SHP77 treated with DMSO at 0.1 percent for 48 hours (cell line): ENCODE measurements at places on chromosomes 13 and 19.

GRCh38 chr19:38647966-38648768, 718 bp downstream of the ACTN4 start:
- no peak for DNase-seq

- DNase-seq = no peak
Measured at GRCh38 chr19:16454351-16454918, 17.3 kb downstream of the EPS15L1 start.

GRCh38 chr13:79626924-79627323, 146.0 kb downstream of the NDFIP2 start:
- no peak for DNase-seq

DNA sequence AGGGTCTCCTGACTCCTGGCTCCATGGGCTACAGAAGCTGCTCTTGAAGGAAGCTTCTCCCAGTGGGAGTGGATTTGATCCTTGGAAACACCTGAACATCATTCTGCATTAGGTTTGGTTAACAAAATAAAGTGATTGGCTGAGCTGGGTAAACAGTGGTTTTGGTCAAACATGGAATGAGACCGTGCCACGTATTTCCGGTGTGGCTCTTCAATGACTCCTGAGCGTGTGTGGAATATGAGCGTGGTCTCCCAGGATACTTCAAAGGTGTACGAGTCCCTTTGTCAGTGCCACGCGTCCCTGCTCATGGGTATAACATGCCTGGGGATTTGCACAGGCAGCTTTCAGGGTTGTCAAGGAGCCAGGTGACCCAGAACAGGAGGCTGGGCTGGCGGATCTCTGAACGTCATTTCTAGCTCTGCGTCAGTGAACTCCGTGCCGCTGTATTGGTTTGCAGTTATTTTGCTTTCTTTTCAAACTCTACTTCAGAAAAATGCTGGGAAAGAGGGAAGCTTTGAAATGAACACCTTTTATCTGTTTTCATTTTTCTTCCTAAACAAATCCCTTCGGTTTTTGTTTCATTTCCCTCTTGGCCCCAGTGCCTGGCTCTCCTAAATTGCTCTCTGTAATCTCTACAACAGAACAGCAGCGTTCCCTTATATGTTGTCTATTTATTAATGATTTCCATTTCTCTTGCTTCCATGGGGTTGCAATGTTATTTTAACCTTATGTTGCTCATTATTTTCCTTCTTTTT, 26.3 kb upstream of the GJB6 start:
- no peak for DNase-seq

DNA sequence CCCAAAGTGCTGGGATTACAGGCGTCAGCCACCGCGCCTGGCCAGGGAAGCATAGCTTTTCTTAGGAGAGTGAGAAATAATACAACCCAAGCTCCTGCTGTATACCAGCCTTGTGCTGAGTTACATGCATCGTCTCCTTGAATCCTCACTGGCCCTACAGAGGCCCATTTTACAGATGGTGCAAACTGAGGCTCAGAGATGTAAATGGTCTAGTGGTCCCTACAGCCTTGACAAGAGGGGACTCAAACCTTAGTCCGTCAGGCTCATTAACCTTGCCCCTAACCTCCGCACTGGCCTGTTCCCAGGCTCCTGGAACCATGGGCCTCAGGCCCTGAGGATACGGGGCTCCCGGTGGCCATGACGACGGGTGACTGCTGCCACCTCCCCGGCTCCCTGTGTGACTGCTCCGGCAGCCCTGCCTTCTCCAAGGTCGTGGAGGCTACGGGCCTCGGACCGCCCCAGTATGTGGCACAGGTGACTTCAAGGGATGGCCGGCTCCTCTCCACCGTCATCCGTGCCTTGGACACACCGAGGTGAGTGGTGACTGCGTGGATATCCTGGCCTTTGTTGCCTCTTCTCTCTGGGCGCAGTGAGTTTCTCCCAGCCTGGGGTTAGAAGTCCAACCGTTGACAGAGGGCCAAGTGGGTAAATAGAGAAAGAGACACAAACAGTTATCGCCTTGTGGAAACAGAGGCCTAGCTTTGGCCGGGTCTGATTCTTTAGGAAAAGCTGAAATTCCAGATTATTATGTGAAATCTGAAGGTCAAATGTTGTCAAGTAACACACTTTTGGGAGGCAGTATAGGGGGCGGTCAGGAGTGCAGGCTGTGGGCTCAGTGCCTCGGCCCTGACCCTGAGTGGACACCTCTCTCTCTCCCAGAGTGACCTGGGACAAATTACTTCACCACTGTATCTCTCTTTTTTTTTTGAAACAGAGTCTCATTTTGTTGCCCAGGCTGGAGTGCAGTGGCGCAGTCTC, 8.7 kb downstream of the MARCHF2 start:
- DNase-seq = no peak

DNA sequence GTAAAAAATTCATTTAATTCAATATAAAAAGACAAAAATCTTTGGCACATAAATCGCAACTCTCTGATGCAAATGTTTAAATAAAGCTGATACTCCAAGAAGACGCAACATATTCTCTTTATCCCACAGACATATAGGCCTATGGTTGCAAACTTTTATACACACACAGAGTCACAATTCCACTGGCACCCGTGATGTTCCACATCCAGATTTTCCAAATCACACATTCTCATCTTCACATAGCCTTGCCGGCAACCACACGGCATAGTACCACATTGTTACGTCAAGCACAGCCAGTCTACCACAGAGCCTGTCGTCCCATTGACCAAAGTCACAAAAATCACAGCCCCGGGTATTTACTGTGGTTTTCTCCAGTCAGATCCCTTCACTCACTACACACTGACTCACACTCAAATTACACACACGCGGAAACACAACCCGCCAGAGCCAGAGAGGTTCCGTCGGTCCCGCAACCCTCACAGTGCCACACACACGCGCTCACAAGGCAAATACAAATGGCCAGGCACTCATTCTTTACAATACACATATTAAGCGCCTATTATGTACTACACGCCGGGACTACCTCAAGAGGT, 546 bp upstream of the ZNF546 start:
- peak; percentile 50 for DNase-seq

DNA sequence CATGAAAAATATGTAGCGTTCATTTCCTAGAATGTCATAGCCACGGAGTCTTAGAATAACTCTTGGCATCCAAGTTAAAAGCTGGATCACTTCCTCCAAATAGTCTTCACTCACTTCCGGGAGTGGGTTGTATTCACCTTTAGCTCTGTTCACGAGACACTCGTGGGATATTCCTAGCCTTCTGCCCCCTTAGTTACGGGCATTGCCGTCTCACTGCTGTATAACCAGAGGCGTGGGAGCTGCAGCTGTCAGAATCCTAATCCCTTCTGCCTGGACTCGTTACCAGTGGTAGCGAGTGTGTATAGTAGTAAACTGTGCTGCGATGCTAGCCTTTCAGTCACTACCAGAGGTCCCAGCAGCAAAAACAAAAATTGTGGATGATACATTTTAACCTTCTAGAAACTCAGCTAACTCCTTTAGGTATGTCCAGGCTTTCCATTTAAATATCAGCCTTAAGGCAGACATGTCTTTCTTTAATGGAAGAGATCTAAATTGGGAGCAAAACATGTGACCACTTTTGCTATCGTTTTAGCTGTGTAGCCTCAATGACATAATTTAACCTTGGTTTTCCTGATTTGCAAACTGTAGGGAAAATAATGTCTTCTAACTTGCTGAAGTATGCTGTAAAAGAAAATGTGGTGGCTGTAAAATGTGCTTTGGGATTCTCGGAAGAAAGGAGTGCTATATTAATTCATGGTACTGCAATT, 34.1 kb downstream of the ERCC5 start:
- DNase-seq = no peak

- DNase-seq = no peak
Measured at GRCh38 chr19:28489126-28489660, 723.8 kb downstream of the UQCRFS1 start.

- DNase-seq = no peak
Measured at GRCh38 chr19:2252055-2252796, 3.1 kb downstream of the AMH start.

GRCh38 chr13:52787235-52787634, 47.6 kb upstream of the CNMD start:
- no peak for DNase-seq

DNA sequence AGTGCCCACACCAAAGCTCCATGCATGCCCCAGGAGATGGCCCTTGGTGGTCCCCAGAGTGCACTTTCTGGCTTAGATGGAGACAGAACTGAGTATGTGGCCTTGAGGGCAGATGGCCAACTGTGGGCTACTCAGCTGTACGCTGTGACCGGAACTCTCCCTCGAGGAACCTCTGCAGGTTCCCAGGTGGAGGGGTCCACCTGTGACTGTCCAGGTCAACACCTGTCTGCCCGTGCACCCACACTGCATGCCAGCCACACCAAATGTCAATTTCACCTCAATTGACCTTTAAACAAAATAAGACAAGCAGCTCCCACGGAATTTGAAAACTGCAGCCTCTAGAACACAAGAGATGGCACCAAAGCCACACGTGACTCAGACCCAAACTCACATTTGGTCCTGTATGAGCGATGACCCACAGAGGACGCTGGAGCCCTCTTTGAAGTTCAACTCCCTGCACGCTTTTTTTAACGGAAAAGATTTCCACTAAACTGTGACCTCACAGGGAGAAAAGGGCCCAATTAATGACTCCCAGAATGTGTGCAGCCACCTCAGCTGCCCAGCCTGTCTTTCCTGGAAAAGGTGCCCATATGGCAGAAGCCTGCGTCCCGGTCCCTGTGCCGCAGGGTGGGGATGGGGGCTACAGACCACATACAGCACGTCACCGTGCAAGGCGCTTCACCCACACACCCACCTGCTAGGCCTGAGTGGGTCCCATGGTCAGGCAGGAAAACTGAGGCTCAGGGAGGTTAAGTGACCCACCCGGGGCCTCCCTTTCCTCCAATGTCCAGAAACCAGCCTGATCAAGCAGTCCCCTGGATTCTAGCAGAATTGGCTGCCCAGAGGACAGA, 47.7 kb downstream of the KLF2 start:
- DNase-seq = no peak

- no peak for DNase-seq
Measured at GRCh38 chr13:90866006-90866405, 481.5 kb upstream of the MIR17HG start.

DNA sequence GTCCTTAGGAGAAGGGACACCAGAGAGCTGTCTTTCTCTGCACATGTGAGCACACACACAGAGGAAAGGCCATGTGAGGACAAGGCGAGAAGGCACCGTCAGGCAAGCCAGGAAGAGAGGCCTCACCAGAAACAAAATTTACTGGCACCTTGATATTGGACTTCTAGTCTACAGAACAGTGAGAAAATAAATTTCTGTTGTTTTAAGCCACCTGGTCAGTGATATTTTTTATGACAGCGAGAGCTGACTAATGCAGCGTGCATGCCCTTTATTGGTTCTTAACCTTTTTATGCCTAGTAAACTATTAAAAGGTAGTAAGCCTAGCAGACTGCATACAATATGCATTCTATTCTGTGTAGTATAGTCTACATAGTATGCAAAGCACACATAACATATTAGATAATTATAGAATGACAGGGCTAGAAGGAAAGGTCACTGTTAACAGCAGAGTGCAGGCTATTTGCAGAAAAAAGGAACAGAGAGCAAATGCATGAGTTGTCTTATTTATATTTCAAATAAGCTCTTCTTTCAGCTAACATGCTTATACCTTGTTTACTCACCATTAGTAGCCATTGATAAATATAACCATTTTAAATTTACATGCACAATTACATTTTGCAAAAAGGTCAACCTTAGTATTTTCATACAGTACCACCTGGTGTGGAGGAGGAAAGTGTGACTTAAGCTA, 25.2 kb upstream of the KATNAL1 start:
- no peak for DNase-seq

- DNase-seq = no peak
Measured at GRCh38 chr13:33083054-33083453, 66.8 kb downstream of the KL start.

DNA sequence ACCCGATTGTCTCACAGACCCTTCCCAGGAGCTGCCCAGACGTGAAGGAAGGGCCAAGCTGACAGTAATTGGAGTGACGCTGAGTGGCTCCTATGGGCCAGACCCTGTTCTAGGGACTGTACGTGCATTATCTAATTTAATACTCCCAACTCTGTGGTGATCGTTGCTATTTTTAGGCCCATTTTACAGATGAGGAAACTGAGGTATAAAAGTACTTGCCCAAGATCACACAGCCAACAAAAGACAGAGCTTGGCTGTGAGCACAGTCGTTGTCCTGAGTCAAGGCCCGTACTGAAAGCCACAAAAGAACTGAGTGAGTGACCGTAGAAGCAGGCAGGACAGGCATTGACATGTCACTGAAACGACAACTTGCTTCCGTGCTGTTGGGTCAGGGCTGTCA, 74.7 kb downstream of the ERICH6B start:
- no peak for DNase-seq

GRCh38 chr13:110978390-110978789, 63.5 kb upstream of the ANKRD10 start:
- no peak for DNase-seq

GRCh38 chr13:35765366-35765765, 288.9 kb upstream of the MAB21L1 start:
- DNase-seq = no peak

- no peak for DNase-seq
Measured at GRCh38 chr13:23074075-23074828, 106.5 kb upstream of the SGCG start.

GRCh38 chr19:48959341-48960239, 4.9 kb downstream of the BAX start:
- no peak for DNase-seq

DNA sequence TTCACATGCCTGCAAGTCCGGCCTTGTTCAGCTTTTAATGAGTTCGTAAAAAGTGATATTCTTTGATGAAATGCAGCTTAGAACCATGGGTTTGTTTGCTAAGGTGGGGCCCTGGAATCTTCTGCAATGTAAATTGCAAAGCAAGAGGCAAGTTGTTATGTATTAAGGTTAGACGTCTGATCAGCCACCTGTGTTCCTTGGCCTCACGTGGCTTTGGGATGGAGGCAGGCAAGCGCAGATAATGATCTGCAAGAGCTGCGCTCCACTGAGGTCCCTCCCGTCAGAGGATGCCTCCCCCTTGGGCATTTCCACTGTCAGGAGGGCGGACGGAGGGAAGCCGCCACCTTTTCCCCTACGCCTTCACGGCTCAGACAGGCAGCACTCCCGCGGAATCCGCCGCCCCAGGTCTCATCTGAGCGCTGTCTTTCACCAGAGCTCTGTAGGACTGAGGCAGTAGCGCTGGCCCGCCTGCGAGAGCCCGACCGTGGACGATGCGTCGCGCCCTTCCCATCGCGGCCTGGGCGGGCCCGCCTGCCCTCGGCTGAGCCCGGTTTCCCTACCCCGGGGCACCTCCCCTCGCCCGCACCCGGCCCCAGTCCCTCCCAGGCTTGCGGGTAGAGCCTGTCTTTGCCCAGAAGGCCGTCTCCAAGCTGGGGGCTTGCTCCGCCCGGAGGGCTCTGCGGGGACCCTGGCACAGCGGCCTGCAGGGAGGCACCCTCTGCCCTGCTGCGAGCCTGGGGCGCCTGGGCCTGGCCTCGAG, 110.9 kb downstream of the CRYL1 start:
- DNase-seq = no peak

DNA sequence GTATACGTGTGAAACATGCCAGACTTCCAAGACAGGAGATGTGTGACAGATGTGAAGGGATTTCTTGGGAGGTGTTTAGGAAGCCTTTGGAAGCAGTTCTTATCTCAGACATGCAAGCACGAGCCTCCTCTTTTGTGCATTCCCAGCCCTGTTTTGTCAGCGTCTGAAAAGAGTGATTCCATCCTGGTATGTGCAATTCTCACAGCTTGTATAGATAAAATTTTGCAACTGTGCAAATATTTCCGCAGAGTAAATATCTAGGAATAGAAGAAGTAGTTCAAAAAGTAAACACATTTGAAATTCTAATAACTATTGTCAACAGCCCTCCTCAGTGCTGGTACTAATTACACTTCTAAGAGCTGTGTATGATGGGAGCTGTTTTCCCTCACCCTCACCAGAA, 72.3 kb upstream of the C1QTNF9B start:
- no peak for DNase-seq

GRCh38 chr13:48985756-48986155, 10.0 kb downstream of the FNDC3A start:
- DNase-seq = no peak
